ENCODE measurements at places on chromosomes 5 and 9.

- DNase-seq: peak; percentile 32
- H3K27me3 ChIP-seq: no peaks in the 10 kb centered on the region
Observed at GRCh38 chr9:127974001-127974768, 6.6 kb downstream of the EEIG1 start.

DNA sequence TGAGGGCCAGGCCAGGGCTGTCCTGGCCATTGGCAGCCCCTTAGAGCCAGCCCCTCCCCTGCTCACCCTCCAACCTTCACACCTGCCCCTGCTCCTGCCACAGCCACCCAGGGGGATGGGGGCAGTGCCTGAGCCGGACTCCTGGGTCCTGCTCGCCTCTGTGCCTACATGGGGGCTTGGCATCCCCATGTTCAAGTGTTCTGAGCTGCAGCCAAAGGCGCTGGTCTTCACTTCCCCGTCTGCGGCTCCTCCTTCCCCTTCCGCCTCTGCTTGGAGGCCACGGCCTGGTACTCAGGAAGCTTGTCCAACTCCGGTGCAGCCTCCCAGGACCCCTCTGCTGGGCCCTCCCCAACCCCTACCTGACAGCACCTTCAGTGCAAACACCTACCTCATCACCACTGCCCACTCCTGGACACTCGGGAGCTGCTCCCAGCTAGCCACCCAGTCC lies 2.3 kb upstream of the DNLZ start:
- no peaks in the 10 kb centered on the region for H3K36me3 ChIP-seq
- no peaks in the 10 kb centered on the region for H3K27me3 ChIP-seq
- H3K27ac ChIP-seq: no peak overlapping the region
- DNase-seq: no peak

- DNase-seq: no peak
- peaks cover 20% of the 10 kb centered on the region for H3K4me1 ChIP-seq
- no peak overlapping the region for H3K27ac ChIP-seq
- no peak overlapping the region for H3K4me3 ChIP-seq
Observed at GRCh38 chr5:132905938-132906337, 32.5 kb downstream of the LEAP2 start.

GRCh38 chr9:71647094-71647591 lies 121.2 kb downstream of the CEMIP2 start:
- H3K27ac ChIP-seq: no peak overlapping the region
- H3K4me1 ChIP-seq: no peaks in the 10 kb centered on the region
- no peaks in the 10 kb centered on the region for H3K36me3 ChIP-seq
- H3K4me3 ChIP-seq: no peak overlapping the region
- H3K27me3 ChIP-seq: no peaks in the 10 kb centered on the region
- DNase-seq: peak; percentile 21
